ENCODE measurements at places on chromosomes 1 and 21. TPM values are rescaled to one million over a fixed set of nuclear protein-coding genes. Genes with fewer than 3 reads are reported as not detected.

DNA sequence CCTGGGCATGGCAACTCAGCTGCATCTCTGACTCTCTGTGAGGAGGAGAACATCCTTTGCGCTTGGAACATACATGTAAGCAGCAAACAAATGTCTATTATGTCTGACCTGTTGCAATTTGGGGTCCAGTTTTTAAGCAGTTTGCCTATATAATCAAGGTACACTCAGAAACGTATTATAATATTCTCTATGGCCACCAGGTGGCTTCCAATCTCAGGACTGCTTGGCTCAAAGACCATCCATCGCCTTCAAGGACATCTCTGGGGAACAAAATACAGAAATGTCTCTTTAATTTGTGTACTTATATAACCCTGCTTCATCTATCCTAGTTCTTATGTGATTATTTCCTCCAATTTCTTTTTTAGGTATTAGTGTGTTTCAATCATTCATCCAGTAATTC is 227.2 kb downstream of the OLFM3 start:
- no peak for DNase-seq

KPNA6 gene
- 60.3 TPM for total RNA-seq

FCGR2B gene
- 77.5 TPM for total RNA-seq

KCNN3 gene
- total RNA-seq: 1.1 TPM

ITLN1 gene
- total RNA-seq: not detected

DNA sequence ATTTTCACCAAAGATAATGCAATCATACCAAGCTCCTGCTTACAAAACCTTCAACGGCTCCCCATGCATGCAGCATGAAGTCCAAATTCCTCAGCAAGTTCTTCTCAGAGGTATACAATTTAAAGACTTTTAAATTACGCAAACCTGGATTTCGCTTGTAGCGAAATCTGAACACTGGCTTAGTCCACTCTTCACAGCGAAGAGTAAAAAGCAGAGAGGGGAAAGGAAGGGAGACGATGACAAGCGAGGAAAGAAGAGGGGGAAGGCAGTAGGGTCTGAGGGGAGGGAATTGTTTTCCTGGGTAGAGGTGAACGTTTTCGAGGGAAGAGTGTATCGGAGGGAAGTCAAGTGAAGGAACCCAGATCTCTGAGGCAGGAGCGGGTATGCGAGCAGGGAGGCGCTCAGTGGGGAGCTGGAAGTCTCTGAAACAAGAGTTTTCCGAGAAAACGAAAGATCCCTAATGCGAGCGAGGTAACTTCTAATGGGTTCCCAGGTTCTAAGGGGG is 790 bp downstream of the TESK2 start:
- no peak for DNase-seq

TXLNA gene
- 52.0 TPM for total RNA-seq

- DNase-seq: no peak
Measured at GRCh38 chr1:7519181-7519860, 251.8 kb upstream of the VAMP3 start.

DNA sequence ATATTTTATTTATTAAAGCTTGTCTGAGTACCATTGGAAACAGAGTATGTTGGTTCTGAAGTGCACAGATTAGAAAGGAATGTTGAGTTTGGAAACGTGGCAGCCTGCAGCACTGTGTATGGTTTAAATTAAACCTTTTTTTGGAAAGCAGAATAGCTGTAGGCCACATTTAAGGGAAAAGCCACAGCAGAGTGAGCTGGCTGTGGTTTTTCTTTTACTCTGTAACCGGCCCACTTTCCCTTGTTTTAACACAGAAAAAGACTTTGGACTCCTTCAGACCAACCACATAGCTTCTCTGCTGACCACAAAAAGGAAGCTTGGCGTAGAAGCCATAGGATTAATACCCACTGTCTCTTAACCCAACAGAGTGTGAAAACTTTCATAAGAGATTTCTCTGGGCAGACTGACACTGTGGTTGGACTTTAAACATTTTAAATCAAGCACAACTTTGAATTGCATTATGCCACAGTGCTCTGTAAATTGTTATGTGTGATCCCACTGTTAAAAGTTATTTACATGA is 75.2 kb downstream of the NFIA start:
- no peak for DNase-seq

DNA sequence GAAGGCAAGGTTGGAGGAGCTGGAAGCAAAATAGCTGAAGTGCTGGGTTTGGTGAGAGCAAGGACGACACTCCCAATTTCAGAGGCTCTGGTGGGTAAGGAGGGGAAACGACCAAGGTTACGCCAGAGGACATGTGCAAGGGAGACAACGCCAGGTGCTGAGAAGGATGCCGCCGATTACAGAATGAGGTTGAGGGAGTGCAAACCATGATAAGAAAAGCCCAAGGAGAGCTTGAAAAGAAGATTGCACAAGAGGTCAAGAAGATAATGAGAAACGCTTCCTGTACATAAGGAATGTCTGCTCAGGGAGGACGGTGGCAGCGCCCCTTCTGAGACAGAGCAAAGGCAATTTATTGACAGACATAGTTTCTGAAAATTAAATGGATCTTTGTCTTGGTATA is 382.0 kb upstream of the PROX1 start:
- no peak for DNase-seq

- no peak for DNase-seq
Measured at GRCh38 chr1:197620714-197621163, 154.5 kb downstream of the DENND1B start.

LENEP gene
- 1.8 TPM for total RNA-seq

DNA sequence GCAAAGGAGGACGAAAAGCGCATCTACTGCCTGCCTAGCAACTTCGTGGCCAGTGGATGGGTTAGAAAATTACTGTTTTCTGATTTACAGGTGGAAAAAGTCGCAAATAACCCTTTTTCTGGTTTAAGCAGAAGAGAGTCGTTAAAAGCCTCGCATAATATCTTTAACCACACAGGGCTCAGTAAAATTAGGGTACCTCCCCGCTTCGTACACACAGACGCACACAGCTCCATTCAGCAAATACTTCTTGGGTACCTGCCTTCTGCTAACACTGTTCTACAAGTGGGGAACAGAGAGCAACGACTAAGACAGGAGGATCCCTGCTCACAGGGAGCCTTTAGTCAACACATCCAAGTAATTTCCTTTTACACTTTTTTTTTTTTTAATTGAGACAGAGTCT is 704 bp downstream of the ALG6 start:
- DNase-seq: no peak

- DNase-seq: no peak
Measured at GRCh38 chr1:10217748-10218441, 7.5 kb downstream of the KIF1B start.

DNA sequence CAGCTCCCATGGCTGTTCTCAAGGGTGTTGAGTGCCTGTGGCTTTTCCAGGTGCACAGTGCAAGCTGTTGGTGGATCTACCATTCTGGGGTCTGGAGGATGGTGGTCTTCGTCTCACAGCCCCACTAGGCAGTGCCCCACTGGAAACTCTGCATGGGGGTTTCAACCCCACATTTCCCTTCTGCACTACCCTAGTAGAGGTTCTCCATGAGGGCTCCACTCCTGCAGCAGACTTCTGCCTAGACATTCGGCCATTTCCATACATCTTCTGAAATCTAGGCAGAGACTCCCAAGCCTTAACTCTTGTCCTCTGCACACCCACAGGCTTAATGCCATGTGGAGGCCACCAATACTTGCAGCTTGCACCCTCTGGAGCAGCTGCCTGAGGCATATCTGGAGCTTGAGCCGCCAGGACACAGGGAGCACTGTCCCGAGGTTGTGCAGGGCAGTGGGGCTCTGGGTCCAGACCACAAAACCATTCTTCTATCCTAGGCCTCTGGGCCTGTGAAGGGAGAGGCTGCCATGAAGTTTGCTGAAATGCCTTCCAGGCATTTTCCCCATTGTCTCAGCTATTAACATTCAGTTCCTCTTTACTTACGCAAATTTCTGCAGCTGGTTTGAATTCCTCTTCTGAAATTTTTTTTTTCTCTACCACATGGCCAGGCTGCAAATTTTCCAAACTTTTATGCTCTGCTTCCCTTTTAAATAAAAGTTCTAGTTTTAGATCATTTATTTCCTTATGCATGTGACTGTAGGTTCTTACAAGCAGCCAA is 8.8 kb upstream of the CAPN8 start:
- no peak for DNase-seq
